ENCODE measurements at places on chromosomes 16 and 17.
A peak's percentile ranks its signal among the peaks of the same experiment; 100 is the strongest.

- no peak for DNase-seq
These were observed 16.8 kb downstream of the PIRT start for GRCh38 chr17:10821054-10821453.

GRCh38 chr17:48427598-48427997 lies 2.4 kb downstream of the SKAP1 start:
- peak; percentile 39 for DNase-seq

DNA sequence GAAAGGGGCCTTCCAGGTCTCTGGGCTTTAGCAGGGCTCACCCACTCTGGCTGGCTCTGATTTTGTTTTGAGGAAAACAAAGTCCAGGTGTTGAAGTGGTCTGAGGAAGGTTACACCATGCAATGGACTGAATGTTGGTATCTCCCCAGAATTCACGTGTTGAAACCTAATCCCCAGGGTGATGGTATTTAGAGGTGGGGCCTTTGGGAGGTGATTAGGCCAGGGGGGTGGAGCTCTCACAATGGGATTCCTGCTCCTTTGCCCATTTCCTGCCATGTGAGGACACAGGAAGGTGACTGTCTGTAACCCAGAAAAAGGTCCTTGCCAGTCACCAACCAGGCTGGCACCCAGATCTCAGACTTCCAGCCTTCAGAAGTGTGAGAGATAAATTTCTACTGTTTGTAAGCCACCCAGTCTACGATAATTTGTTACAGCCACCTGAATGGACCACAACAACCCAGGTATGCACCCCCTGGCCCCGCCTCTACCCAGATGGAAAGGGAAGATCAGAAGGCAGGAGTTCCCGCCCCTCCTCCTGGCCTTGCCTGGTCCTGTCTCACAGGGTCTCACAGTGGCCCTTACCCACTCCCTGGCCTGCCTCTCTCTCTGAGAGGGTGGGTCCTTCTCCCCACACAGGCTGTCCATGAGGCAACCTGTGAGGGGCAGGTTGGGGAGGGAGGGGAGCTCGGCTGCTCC lies 32.0 kb downstream of the LRRC75A start:
- DNase-seq, result no peak

- DNase-seq, result no peak
These were observed 180.5 kb downstream of the ZNF423 start for GRCh38 chr16:49675413-49675812.
